ENCODE measurements at places on chromosomes 6 and 20.
A peak's percentile ranks its signal among the peaks of the same experiment; 100 is the strongest.

DNA sequence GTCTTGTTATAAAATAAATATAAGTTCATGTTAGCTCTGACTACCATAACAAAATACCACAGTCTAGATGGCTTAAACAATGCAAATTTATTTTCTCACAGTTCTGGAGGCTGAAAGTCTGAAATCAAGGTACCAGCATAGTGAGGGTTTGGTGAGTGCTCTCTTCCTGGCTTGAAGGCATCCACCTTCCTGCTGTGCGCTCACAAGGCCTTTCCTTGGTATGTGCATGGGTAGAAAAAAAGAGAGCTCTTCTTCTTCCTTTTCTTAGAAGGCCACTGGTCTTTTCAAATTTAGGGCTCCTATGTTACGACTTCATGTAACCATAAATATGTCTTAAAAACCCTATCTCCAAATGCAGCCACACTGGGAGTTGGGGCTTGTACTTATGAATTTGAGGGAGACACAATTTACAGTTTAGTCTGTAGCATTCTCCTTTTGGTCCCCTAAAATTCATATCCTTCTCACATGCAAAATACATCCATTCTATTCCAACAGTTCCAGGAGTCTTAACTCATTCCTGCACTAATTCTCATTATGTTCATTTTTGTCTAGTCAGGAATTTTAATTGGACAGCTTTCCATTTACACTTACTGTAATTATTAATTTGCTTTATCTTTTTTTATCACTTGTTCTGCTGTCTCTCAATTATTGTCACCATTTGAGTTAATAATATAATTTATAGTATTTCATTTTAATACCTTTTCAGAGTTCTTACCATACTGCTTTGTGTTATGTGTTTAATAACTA is 381.9 kb upstream of the EPHA7 start:
- no peak for DNase-seq

DNA sequence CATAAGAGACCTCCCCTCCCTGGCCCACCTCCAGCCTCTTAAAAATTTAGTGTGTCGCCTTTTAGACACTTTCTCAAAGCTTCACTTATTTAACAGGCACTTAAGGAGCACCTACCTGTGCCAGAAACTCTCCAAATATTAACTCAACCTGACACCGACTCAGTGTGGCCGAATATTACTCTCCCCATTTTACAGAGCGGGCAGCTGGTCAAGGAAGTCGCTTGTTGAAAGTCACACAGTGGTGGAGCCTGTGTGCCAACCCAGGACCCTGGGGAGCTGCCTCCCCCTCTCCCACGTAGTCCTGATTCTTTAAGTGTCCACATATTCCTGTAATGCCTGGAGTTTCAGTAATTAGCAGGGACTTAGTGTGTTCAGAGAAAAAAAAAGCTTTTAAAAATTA is 1.0 kb upstream of the PMEPA1 start:
- DNase-seq: no peak

- DNase-seq: peak; percentile 19
Observed at GRCh38 chr20:53126185-53126584, 154.0 kb downstream of the TSHZ2 start.

DNA sequence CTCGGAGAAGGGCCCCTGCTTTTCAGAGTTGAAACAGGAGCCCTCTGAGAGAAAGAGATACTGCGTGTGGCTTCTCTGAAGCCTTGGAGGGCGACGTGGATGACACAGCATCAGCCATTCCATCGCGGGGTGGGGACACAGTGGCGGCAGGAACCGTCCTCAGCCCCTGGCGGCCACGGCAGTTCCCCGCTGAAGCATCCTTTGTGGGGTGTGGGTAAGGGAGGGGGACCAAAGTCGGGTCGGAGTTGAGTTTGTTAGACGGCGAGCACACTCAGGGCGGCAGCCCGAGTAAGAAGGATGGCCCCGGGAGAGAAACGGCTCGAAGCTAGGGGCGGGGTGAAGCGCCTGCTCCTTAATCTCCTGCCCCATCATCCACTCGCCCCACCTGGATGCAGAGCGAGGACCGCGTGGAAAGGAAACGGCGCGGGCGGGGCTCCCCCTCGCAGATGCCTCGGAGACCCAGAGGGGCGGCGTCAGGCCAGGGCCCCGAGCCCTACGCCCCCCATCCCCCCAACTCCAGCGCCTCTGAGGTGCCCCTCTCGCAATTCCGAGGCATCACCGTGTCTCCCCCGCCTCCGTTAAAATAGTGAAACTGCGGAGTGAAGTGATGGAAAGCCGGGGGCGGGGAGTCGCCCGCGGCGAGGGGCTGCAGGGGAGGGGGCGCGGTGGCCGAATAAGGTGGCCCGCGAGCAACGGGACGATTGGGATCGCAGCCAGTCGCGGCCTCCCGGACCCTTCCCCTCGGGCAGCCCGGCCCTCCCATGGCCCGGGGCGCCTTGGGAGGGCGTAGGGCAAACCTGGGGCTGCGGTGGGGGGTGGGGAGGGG is 796 bp upstream of the RREB1 start:
- DNase-seq: peak; percentile 21

- no peak for DNase-seq
Observed at GRCh38 chr6:52377538-52378221, 15.7 kb downstream of the PAQR8 start.

Data from NCI-H2081 (cell line).